ENCODE measurements at places on chromosomes 3 and 15.

- no peak for DNase-seq
Measured at GRCh38 chr3:31092748-31093589, 198.5 kb upstream of the GADL1 start.

- no peak for DNase-seq
Measured at GRCh38 chr15:69854521-69855181, 243.1 kb downstream of the TLE3 start.

GRCh38 chr3:160225176-160226025, at the start of gene C3orf80:
TSS of gene C3orf80 (plus strand) at chr3:160225422. CDS start at chr3:160225636, 214 bp downstream.
- DNase-seq, result peak; percentile 31

GRCh38 chr15:48547286-48547685, 98.2 kb downstream of the FBN1 start:
- DNase-seq, result no peak

GRCh38 chr3:45943207-45943846, at the start of gene CXCR6:
TSS of gene CXCR6 (plus strand) at chr3:45943464. CDS start at chr3:45946482, 3,018 bp downstream.
- DNase-seq, result no peak
